ENCODE measurements at places on chromosomes 7 and 10.

GRCh38 chr10:63265222-63265617 is 132.1 kb downstream of the NRBF2 start:
- no peak for DNase-seq

GRCh38 chr7:114051871-114052331 is 133.1 kb upstream of the PPP1R3A start:
- DNase-seq: no peak

DNA sequence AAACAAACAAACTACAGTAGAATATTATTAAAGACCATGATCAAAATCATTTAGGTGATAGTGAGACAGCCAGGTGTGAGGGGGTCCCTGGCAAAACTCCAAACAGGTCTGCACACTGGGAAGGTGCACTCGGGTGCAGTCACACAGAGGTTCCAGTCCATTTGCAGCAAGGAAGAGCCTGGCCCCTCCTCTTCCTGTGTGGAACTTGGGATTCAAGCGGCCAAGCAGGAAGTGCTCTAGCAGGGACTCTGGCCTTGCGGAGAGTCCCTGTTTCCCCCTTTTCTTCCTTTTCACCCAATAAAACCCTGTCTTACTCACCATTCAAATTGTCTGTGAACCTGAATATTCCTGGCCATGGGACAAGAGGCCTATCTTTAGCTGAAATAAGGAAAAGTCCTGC is 181.8 kb downstream of the LRRTM3 start:
- no peak for DNase-seq

DNA sequence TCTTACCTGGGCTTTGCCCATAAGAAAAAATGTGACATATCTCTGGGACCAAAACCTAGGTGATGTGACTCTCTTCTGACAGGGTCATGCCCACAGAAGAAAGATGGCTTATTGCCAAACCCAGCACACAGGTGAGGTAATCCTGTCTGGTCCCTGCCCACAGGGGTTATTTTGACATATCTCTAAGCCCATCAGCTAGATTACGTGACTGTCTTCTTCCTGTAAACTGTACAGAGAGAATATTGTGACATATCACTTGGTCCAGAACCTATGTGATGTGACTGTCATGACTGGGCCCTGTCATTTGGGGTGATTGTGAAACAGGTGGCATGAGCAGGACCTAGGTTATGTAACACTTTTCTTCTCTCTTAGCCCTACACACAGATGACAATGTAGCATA is 48.8 kb upstream of the ZNF680 start:
- no peak for DNase-seq

- no peak for DNase-seq
Measured at GRCh38 chr10:118745056-118745455, 9.7 kb downstream of the CACUL1 start.

- DNase-seq: no peak
Measured at GRCh38 chr10:70145166-70145665, 1.3 kb downstream of the TYSND1 start.

- DNase-seq: no peak
Measured at GRCh38 chr7:138387755-138388475, 72.1 kb upstream of the TRIM24 start.
